AG04449 (cell line): ENCODE measurements at places on chromosomes 12 and 14.
A peak's percentile ranks its signal among the peaks of the same experiment; 100 is the strongest.

DNA sequence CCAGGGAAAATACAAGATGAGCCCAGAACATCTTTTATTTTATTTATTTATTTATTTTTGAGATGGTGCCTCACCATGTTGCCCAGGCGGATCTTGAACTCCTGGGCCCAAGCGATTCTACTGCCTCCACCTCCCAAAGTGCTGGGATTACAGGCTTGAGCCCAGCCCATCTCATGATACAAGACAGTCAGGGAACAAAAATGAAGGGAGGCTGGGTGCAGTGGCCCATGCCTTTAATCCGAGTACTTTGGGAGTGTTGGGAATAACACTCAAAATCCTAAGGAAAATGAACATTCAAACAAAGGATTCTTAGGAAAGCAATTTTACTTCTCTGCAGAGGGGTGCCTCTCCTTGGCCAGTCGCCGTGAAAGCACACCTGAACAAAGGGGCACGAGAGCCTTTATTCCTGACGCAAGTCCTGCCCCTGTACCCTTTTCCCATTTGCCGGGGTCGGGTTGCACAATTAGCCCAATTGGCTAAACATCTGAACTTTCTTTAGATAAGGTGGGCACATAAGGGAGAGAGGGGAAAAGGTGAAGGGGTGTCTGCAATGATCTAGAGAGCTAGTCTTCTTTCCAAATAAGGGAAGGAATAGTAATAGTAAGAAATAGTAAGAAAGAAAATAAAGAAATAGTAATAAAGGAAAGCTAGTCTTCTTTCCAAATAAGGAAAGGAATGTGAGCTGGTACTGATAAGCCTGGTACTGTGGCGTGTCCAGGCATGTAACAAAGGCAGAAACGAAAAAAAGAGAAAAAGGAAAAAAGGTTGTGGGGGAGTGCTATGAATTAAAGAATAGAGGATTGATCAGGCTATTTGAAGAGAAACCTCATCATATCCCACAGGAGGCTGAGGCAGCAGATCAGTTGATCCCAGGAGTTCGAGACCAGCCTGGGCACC is 13.4 kb downstream of the NCAPD2 start:
- no peak for DNase-seq

- DNase-seq = peak; percentile 81
Observed at GRCh38 chr12:28899951-28900350, 249.1 kb upstream of the FAR2 start.

DNA sequence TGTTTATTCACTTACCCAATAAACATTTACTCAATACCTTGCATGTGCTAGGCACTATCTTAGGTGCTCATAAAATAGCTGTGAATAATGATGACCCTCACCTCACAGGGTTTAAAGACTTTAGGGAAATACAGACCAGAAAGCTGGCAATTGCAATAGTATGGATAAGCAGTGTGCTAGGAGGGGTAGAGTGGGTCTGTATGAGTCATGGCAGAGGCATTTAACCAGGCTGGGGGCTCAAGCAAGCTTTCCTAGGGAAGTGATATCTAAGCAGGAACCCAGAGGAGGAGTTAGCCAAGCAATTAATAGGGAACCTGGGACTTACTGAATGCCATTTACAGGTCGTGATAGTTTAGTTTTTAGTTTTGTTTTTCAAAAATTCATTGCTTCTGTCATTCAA is 123.9 kb upstream of the CCDC198 start:
- no peak for DNase-seq

DNA sequence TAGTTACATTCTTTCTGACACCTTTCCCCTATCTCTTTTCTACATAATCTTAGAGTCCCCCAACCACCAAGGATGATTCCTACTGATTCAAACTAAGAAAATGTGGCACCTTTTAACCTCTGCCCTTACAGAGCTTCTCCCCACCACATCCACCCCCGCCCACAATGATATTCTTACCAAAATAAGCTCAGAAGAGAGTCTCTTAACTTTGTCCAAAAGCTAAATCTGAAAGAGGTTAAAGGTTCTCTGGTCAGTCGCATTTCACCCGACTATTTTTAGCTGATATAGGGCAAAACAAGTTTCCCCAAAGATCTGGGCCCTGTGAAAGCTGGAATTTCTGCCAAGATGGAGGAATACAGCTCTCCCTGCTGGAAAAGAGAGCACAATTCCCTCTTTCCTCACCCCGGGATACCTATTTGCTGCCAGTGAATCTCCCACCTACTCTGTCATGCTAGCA is 128.6 kb downstream of the ZFP36L1 start:
- no peak for DNase-seq

- DNase-seq = no peak
Observed at GRCh38 chr12:21546716-21547115, 20.6 kb downstream of the SPX start.

GRCh38 chr14:91175291-91176201 is 61.7 kb downstream of the DGLUCY start:
- DNase-seq = no peak

DNA sequence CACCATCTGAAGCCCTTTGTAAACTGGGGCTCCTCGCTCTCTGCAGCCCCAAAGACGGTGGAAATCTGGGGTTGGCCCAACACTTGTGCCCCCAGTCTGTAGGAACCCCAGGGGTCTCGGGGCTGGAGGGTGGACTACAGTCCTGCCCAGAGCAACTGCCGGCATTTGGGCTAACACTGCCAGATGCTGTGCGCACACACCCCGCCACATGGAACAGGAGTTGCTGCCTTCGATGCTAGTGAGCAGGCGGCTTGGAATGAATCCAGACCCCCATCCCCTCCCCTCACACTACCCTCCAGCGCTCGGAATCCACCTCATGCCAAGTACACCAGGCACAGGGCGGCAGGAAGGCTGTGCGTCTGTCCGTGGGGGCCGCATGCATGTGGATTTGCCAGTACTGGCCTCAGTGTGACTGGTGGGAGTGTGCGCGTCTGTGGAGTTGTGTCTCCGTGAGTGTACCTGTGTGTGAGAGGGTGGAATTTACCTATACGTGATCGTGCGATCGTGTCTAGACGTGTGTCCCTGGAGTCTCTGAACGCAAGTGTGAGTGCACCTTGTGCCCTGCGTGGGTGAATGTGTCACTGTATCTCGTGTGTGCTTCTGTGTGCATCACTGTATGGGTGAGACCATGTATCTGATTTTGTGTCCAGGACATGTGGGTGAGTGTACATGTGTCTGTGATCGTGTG is 5.1 kb downstream of the LHX5 start:
- no peak for DNase-seq

DNA sequence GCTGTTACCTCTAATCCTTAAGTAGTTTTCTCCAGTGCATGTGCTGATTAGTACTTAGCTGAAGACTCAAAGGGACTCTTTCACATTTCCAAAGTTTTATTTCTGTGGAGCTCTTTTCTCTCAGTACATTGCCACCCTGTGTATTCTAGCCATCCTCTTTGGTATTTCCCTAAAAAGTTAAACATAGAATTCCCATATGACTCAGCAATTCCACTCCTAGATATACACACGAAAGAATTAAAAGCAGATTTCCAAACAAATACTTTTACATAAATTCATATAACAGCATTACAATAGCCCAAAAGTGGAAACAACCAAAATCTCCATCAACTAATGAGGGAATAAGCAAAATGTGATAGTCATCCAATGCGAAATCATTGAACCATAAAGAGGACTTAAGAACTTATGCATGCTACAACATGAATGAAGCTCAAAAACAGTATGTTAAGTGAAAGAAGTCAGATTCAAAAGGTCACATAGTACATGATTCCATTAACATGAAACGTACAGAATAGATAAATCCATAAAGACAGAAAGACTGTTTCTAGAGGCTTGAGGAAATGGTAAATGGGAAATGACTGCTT is 9.0 kb upstream of the NOVA1 start:
- DNase-seq = no peak

DNA sequence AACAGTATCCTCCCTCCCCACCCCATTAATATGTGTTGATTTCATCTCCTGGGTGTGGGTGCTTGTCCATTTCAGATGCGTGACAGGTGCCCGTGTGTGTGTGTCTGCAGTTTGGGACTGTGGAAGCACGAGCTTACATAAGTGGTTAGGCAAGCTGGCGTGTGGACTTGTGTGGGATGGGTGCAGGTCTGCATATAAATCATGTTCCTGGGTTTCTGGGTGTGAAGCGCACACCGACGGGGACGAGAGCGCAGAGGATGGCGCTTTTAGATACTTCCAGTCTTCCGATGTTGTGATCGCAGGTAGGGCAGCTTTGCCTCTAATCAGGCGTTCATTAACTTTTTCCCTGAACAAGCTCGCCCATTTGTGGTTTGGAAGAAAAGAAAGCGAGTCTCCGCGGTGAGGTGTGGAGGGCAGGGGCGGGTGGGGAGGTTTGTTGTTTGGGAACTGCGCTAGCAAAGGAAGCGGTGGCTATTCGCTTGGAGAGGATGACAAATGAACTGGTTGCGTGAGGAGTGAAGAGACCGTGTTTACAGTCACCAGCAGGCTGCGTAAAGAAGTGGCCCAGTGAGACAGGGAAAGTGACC is 865 bp downstream of the RGS6 start:
- no peak for DNase-seq

- DNase-seq = no peak
Observed at GRCh38 chr14:23364164-23365035, 572 bp downstream of the EFS start.

DNA sequence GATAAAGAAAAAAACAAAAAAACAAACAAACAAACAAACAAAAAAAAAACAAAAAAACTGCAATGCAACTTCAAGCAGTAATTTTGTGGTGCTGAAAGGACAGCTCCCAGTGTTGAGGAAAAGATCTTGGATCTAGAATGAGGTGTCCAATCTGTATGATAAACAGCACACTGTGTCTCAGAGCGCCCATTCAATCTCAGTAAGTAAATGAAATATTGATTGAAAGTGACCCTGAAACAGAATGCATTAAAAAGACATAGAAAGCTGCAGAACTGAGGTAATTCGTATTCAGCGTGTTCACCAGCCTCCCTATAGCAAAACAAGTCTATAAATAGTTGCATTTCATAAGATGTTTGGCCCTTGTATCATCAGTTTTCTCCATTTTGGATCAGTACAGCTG is 153.0 kb downstream of the NOVA1 start:
- DNase-seq = no peak

DNA sequence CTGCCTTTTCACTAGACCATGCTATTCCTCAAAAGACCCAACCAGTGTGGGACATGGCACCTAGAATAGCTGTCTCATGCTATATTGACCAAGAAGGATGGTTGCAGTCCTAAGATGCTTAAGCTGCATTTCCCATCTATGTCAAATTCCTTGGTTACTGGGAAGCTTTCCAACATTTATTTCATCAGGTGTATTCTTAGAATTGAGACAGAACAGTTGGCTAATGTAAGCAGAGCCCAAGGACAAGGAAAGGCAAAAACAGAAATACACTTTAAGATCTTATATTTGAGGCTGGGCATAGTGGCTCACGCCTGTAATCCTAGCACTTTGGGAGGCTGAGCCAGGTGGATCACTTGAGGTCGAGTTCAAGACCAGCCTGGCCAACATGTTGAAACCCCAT is 24.7 kb downstream of the ARG2 start:
- DNase-seq = no peak

GRCh38 chr12:69570545-69571399 is 14.5 kb upstream of the CCT2 start:
- DNase-seq = no peak

DNA sequence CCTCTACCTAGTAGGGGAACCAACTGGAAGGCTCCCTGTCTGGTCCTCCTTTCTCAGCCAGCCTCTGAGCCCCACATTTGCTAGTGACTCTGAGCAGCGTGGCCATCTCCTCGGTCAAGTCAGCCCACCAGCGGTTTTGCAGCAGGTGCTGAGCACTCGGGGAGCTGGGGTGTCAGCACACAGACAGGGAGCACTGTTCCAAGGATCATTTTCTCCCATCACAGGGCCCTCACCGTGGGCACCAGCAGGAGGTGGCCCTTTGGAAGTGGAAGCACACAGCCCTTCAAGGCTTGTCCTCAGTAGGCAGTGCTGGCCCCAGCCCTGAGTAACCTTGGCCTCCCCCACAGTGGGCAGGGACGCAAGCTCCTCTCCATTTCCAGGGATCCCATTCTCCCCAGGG is 24.1 kb upstream of the EML1 start:
- DNase-seq = no peak

DNA sequence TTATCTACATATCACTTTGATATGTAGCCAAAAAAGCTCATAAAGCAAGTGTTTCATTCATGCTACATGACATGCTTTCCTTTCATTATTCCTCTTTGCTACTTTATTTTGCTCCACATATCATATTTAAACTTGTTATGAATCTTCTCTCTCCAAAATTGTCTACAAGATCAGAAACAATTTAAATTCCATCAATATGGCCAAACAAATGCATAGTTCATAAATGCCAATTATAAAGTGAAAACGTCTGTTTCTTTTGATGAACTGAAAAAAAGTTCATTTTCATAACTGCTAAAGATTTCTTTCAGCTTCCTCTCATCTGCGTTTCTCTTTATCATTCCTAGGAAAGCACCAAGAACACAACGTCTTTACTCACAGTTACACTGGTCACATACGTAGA is 22.8 kb downstream of the USP44 start:
- no peak for DNase-seq

GRCh38 chr12:113244047-113244460 is 22.8 kb downstream of the TPCN1 start:
- DNase-seq = no peak

DNA sequence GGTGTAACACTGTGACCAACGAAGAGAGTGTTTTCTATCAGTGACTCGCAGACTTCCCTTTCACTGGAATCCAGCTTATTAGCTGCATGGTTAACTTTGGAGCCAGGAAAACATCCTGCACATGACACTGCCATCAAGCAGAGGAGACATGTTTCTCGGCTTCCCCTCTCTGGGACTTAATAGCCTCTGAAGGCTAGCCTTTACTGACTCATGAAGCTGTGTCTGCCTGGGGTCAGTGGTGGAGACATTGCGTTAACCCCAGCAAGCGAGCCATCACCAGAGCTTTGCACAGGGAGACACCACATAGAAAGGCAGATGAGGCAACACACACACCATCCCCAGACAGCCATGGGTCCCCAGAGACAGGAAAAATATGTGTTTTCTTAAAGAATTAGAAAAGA is 126.9 kb upstream of the PRICKLE1 start:
- no peak for DNase-seq

GRCh38 chr12:64891629-64892028 is 67.2 kb downstream of the TBC1D30 start:
- no peak for DNase-seq

DNA sequence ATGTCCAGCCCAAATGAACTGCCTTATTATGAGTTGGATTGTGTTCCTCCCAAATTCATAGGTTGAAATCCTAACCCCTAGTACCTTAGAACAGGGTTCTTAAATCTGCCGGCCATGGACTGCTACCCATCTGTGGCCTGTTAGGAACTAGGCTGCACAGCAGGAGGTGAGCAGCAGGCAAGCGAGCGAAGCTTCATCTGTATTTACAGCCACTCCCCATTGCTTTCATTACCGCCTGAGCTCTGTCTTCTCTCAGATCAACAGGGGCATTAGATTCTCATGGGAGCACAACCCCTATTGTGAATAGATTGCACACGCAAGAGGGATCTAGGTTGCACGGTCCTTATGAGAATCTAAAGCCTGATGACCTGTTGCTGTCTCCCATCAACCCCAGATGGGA is 9.8 kb upstream of the EML5 start:
- DNase-seq = no peak

DNA sequence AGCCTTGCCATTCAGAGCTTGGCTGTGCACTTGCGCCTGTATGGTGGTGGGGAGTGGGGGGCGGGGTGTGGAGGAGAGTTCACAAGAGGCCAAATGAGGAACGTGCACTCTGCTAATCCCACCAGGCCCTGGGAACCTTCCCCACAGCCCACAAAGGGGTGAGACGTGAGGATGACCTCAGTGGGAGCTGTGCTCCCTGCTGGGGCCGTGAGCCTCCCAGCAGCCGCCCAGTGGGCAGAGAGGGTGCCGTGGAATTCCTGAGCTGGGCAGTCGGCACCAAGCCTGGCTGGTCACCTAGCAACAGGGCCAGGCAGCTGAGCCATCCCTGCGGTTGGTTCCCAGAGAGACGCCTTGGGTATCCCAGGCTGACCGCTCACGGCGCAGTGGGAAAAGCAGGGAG is 53.7 kb downstream of the CCNK start:
- DNase-seq = no peak
